Suppressor macrophage treated with lipopolysaccharide for 4 hours (primary cell): ENCODE measurements at places on chromosomes 1 and 21.

- DNase-seq: no peak
Measured at GRCh38 chr1:228752675-228753265, 17.5 kb downstream of the RHOU start.

DNA sequence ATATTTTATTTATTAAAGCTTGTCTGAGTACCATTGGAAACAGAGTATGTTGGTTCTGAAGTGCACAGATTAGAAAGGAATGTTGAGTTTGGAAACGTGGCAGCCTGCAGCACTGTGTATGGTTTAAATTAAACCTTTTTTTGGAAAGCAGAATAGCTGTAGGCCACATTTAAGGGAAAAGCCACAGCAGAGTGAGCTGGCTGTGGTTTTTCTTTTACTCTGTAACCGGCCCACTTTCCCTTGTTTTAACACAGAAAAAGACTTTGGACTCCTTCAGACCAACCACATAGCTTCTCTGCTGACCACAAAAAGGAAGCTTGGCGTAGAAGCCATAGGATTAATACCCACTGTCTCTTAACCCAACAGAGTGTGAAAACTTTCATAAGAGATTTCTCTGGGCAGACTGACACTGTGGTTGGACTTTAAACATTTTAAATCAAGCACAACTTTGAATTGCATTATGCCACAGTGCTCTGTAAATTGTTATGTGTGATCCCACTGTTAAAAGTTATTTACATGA lies 75.2 kb downstream of the NFIA start:
- DNase-seq: peak; percentile 60

DNA sequence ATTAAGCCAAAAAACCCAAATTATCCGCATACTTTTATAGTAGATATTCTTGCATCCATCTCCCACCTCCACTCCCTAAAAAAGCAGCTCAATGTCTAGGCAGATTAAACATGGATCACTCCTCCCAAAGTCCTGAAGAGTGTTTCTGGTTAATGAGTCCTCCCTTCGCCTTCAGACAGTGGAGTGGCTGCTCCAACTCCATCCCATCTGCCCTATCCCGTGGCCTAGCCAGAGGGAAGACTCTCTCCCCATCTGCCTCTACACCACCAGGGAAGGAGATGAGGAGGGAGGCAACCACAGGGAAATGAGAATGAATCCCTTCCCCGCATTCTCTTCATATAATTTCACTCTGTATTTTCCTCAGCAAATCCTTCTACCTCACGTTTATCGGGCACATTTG lies 103.8 kb downstream of the SLC45A1 start:
- no peak for DNase-seq

DNA sequence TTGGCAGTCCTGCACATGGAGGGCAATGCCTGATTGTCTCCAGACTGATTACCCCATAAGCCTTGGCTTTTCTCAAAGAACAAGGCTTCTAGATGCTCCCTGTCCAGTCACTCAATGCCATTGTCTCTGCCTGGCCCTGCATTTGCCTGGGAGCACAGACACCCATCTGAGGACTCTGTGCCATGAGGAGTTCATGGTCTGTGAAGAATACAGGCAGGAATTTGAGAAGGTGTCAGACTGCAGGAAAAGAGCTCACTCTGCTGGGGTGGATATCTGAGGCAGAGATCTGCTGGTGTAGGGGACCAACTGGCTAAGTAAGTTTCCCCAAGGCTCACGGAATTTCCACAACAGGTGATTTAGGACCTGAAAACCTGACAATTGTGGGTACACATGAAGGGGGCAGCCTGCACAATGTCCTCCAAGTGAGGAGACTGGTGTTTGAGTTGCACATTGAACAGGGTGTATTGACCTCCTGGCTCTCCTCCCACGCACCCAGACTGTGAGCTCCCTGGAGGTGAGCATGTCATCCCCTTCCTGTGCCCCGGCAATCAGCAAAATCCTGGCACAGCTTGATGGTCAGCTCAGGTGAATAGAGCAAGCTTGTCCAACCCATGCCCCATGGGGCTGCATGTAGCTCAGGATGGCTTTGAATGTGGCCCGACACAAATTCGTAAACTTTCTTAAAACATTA lies 829 bp downstream of the CYP4A22 start:
- DNase-seq: no peak

DNA sequence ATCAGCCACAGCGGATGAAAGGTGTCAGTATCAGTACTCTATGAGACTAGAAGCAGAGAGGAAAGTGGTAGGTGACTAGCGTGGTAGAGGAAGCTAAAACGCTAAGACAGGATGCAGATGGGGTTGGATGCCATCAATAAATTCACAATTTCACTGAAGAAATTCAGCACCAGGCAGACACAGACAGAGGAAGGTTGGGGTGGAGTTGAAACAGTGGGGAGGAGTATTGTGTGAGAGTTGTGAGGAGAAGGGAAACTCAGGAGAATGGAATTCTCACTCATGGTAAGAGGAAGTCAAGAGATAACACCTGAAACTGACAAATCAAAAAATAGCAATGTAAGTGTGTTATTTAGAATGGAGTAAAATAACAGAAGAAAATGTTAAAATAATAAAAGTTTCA lies 208.5 kb upstream of the DAB1 start:
- DNase-seq: no peak
